ENCODE measurements at places on chromosomes 2 and 18.

DNA sequence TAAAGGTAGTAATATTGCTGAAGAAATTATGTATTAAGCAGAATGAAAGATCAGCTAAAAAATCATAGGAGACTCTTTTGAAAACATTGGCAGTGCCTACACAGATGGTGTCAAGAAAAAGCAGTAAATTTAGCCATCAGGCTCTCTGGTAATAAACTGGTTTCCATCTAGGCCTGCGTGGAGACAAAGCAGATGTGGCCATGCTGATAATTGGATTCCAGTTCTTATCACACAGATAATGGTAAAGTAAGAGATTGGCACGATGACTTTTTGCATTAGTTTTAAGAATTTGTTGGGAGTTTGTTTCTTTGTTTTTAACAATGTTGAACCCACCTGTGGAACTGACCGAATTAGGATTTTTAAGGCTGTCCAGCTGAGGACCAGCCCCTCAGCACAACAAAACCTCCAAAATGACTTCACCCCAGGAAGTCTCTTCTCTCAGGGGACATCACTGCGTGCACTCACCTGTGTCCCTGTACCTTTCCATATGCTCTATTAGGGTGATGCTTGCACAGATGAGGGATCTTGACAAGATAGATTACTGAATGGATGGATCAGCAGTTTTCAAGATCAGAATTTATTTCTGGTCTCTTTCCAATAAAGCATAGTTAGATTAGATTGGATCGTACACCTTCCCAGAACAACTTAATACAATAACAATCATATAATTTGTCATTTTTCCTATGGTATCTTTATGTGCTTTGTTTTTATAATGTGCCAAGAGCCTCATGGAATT lies 69.1 kb upstream of the DNAJC10 start:
- no peak for DNase-seq

GRCh38 chr2:55111570-55112228 lies 61.4 kb upstream of the RTN4 start:
- peak; percentile 61 for DNase-seq

DNA sequence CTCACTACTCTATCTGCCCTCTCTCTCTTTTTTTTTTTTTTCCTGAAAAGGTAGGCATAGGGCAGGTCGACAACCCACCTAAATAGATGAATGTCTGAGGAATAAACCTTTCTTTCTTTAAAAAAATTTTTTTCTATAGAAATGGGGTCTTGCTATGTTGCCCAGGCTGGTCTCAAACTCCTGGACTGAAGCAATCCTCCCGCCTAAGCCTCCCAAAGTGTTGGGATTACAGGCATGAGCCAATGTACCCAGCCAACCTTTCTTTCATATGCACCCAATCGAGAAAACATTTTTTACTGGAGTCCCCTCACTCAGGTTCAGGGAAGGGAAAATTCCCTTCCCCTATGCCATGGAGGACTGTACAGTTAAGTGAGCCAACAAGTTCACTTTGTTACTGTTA lies 31.0 kb downstream of the CFAP210 start:
- DNase-seq: no peak

- DNase-seq: no peak
Measured at GRCh38 chr2:11753452-11753885, 7.0 kb downstream of the LPIN1 start.

DNA sequence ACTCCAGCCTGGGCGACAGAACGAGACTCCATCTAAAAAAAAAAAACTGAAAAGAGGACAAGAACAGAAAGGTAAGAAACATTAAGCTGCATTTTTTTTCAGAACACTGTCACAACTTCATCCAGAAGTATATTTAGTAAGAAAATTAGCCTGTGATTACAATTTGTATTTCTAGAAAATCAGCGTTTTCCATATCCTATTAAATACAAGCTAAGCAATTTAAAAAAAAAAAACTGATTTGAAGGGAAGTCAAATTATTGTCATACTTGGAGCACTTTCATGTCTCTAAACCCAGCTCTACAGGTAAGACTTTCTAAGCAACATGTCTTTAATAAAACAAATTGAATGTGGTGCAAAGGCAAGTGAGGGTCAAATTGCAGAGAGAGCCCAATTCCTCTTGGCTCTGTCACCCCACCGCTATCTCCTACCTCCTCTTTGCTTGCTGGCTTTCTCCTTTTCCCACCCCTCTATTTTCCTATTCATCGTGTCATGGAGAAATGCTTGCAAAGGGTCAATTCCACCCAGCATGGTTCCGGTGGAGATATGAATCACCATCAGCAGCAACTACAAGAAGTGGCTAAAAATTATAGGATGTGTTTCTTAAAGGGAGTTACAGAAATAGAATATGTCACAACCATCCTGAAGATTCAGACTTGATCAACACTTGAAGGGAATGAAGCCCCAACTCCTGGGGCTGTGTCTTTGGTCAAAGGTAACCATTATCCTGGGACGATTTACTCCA lies 68.4 kb upstream of the BCL11A start:
- no peak for DNase-seq

DNA sequence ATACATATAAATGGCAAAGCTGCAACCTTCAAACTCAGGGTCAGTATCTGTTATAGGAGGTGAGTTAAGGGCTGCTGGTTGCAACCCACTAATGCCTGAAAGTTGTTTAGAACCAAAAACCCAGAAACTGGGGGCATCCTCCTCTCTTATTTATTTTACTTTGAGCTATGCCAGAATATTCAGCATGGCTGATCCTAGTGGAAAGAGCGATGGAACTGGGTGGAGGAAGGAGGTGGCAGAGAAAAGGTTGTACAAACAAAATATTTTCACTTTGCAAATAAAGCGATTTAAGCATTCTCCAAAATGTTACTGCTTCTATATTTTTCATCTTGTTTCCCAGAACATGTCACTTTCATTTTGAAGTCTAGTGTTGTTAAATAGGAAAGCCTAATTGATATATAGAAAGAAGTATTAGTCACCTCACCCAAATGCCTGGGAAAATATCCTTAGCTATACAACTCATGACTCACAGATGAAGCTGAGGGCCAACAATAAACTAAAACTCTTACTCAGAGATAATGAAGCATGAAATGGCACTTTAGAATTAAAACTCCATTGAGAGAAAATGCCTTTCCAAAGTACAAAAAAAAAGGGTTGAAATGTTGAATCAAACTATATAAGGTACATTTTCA lies 251.4 kb upstream of the UBE2E3 start:
- DNase-seq: no peak

All from midbrain (tissue), 1 donor.